ENCODE measurements at places on chromosomes 11 and 22.

- no peak for DNase-seq
These were observed 1120.5 kb downstream of the BRD1 start for GRCh38 chr22:48706934-48707762.

DNA sequence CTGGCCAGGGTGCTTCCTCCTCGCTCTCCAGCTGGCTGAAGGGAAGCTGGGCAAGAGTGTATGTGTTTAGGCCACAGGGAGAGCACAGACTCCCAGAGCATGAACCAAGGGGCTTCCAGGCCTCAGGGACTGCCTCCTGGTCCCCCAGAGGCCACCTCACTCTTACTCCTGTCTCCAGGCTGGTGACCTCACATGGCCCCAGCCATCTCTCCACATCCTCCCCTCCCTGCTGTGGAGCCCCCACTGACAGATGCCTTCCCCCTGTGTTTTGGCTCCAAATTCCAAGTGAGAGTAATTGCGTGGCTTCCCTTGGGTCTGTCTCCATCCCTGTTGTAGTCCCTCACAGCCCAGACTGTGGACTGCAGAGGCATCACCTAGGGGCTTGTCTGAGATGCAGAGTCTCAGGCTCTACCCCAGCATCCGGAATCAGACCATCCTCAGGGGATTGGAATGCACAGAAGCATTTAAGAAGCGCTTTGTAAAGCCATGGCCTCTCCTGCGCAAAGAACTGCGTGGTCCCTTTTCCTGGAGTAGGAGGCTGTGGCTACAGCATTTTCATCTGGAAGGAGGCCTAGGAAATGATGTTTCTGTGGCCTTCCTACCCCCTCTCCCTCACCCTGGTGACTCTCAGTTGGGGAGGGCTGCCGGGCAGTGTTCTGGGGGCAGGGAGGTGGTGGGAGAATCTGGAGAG, 91.1 kb downstream of the ATXN10 start:
- no peak for DNase-seq

GRCh38 chr11:88579466-88579865, 241.9 kb upstream of the CTSC start:
- DNase-seq: no peak

DNA sequence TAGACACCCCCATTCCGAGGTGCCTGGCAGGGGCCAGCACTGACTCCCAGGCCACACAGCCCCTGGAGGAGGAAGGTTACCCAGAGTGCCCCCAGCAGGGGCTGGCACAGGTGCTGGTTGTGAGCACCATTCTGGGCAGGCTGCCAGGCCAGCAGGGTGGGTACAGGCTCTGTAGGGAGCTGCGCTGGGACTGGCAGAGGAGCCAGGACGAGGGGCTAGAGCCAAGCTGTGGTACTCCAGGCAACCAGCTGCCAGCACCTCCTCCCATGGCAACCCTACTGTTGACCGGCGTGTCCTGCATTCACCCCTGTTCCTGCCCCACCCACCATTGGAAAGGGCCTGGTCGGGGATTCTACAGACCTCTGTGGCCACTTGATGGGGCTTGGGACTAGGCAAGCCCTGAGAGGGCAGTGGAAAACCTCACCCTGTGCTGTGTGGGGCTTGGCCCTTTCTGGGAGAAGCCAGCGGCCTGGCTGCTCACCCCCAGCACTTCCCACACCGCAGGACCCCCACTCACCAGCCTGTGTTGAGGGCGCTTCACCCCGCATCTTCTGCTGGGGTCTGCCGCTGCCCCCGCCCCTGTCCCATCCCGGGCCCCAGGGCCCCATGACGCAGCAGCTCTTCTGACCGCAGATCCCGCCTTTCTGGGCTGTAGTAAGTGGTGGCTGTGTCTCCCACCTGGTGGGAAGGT, 1.9 kb downstream of the CLDN5 start:
- no peak for DNase-seq

GRCh38 chr22:45084400-45084920, 74.7 kb upstream of the PHF21B start:
- DNase-seq: no peak

GRCh38 chr11:127255209-127255608, 254.6 kb upstream of the KIRREL3 start:
- no peak for DNase-seq

GRCh38 chr22:48692734-48693376, 1134.8 kb downstream of the BRD1 start:
- DNase-seq: no peak

DNA sequence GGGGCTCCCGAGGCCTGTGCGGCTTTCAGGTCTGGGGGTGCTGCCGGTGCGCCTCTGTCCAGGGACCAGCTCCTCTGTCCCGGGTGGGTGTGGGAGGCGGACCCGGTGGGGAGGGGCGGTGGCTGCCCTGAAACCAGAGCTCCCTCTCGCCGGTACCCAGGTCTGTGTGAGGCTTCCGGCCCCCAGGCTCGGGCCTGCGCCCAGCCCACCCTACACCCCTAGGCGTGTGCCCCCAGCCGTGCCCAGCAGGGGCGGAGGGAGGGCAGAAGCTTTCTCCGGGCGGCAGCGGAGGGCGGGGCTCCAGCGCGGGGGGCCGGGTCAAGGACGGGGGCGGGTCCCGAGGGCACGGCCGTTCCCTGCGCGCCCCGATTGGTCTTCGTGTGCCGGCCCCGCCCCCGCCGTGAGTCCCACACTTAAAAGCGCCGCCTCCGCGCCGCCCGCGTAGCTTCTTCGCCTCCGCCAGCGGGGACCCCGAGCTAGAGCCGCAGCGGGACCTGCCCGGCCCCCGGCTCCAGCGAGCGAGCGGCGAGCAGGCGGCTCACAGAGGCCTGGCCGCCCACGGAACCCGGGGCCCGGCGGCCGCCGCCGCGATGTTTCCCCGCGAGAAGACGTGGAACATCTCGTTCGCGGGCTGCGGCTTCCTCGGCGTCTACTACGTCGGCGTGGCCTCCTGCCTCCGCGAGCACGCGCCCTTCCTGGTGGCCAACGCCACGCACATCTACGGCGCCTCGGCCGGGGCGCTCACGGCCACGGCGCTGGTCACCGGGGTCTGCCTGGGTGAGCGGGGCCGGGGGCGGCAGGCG, 616 bp downstream of the PNPLA2 start:
- no peak for DNase-seq

DNA sequence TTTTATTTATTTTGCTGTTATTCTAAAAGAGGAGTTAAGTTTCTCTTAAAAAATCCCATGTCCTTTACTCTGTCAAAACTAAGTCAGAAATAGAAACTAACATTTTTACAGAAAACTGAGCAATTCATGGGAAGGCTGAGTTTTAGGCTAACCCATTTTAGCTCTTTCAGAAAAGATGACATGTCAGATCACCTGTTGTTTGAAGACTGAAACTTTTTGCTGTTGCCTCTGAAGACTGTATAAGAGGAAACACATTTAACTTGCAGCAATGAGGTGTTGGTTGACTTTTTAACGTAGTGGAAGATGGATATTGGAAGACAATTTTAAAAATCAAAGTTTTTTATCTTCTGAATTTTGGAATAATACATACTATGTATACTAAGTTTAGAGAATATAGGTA, 115.4 kb downstream of the METTL15 start:
- no peak for DNase-seq

DNA sequence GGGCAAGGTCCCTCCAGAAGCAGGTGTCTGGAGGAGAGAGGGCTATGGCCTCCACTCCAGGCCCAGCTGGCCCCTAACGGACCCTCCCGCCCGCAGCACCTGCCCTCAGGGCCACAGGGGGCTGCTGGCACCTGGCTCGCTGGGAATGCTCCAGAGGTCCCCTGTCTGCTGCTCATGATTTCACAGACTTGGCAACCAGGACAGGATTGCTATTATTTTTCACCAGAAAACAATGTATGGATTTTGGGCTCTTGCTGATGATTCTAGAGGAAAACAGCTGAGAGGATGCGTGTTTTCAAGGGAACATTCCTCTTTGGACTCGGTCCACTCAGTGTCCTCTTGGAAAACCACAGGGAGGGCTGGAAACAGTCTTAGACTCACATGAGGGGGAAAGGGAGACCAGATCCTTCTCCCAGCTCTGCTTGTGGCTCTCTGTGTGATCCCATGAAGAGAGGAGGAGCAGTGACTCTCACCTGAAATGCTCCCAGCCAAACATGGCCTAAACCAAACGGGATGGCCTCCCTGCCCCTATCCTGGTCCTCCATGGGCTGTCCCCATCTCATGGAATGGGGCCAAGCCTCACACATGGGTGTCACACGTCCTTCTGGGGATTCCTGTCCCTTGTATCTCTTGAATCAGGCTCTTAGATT, 15.8 kb downstream of the MYEOV start:
- no peak for DNase-seq

DNA sequence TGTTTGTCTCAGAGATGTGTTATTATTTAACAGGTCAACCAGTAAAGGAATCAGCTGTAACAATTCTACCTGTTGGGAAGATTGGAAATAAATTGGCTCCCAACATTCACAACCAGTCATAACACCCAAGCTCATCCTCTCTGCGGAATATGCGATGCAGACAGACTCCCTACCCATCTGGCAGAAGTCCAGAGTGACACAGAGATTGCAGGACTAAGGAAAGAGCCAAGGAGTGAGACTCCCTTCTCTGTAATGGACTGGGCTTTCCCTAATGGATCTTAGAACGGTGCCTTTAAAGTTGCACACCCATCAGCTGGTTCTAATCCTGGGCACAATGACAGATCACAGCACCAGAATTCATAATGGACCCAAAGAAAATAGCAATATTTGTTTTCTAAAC, 27.8 kb upstream of the UBASH3B start:
- DNase-seq: no peak
